ENCODE measurements at places on chromosomes 16 and 17.

GRCh38 chr17:40841246-40841645 lies 18.8 kb upstream of the KRT10 start:
- DNase-seq, result no peak

DNA sequence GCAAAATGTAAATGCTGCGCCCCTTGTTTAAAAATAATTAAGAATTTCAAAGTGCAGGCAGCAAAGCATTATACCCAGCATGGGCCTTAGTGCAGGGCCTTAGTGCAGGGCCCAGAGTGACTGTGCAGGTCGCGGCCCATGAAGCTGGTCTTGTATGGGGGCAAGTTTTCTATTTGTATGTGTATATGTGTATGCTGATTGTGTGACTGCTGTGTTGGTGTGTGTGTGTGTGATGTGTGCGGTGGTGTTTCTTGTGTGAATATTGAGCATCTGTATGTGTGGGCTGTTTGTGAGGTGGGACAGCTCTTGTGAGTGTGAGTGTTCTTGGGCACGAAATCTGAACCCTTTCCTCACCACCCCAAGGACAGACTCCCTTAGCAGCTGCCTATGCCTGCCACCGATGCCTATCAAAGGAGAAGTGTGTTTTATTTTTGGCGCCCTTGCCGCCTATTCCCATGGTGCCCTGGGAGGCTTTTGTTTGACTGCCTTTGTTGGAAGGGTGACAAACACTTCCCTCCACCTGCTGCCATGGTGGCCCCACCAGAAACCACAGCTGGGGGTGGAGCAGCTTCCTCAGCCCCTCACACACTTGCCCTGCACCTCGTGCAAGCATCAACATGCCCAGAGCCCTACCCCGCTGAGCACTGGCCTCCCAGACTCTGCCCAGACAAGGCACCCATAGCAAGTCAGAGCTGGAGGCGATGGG lies 18.0 kb downstream of the CCR7 start:
- DNase-seq, result no peak

- DNase-seq, result no peak
Measured at GRCh38 chr17:66549731-66550207, 247.4 kb downstream of the PRKCA start.

- DNase-seq, result no peak
Measured at GRCh38 chr16:5026664-5027063, 7.1 kb downstream of the NAGPA start.

- no peak for DNase-seq
Measured at GRCh38 chr17:49021095-49021767, 24.0 kb downstream of the IGF2BP1 start.

DNA sequence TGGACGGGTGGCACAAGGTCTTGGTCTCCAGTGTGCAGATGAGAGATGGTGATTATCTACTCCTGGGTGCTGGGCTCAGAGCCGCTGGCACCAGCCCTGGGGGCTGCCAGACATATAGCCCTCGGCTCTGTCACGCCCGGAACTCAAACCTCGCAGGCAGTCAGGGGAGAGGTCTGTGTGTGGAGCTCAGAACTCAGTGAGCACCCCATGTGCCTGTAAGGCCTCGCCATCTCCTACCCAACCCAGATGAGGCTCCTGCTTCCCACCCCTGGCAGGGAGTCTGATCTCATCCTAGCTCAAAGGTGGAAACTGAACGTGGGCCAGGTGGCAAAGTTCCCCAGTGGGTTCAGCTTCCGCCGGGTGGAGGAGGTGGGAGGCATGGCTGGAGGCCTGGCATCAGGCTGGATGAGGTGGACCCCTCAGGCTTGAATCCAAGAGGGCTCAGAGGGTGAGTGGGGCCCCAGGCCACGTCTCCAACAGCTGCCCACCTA lies 22.6 kb upstream of the NPTX1 start:
- DNase-seq, result no peak

GRCh38 chr16:73069581-73070262 lies 21.8 kb upstream of the ZFHX3 start:
- no peak for DNase-seq

- DNase-seq, result no peak
Measured at GRCh38 chr17:78557598-78558039, 19.6 kb downstream of the DNAH17 start.

GRCh38 chr17:59683283-59683682 lies 23.9 kb downstream of the PTRH2 start:
- DNase-seq, result no peak

GRCh38 chr17:78925662-78926555 lies 722 bp upstream of the TIMP2 start:
- DNase-seq, result no peak

- DNase-seq, result no peak
Measured at GRCh38 chr16:58040945-58041627, 15.5 kb downstream of the MMP15 start.

- DNase-seq, result no peak
Measured at GRCh38 chr16:82136956-82137821, 32.8 kb downstream of the MPHOSPH6 start.

- DNase-seq, result no peak
Measured at GRCh38 chr17:77345260-77345910, 204.6 kb downstream of the SEC14L1 start.

- no peak for DNase-seq
Measured at GRCh38 chr17:5500247-5500588, 13.9 kb downstream of the MIS12 start.

GRCh38 chr17:40350689-40351358 lies 13.7 kb downstream of the GJD3 start:
- no peak for DNase-seq

DNA sequence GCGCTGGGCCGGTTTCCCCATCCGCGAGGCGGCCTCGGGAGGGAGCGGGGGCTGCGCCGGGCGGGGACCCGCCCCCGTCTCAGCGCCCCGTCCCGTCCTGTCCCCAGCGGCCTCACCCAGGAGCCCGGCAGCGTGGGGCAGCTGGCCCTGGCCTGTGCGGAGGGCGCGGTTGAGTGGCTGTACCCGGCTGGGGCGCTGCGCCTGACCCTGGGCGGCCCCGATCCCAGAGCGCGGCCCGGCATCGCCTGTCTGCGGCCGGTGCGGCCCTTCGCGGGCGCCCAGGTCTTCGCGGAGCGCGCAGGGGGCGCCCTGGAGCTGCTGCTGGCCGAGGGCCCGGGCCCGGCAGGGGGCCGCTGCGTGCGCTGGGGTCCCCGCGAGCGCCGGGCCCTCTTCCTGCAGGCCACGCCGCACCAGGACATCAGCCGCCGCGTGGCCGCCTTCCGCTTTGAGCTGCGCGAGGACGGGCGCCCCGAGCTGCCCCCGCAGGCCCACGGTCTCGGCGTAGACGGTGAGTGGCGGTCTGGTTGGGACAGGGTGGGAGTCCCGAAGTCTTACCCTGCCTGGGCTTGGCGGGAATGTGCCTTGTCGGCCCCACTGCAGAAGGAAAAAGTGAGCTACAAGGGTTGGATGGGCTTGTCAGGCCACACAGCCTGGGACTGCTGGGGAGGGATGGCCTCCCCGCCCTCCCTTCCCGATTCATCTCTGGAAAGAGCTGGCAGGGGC lies 720 bp downstream of the METRN start:
- DNase-seq, result no peak

DNA sequence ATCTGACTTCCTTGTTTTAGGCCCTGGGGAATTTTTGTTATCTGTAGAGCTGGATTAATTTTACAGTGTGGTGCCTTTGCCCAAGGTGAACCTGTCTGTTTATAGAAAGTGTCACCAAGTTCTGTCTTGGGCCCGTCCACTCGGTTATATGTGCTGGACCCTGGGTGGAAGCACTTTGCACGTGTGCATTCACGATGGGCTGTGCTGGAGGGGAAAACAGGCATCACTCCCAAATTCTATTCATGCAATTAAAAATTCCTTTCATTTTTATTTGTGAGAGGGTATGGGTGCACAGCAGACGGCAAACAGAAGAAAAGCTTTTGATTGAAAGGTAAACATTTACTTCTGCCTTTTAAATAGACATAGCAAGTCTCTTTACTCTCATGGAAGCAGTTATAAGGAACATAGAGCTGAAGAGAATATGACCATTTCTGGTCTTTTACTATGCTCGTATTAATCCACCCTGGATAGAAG lies 101.2 kb downstream of the WWOX start:
- no peak for DNase-seq

- DNase-seq, result no peak
Measured at GRCh38 chr16:89101303-89102040, 7.8 kb downstream of the ACSF3 start.

GRCh38 chr17:79443026-79443425 lies 167.8 kb downstream of the RBFOX3 start:
- no peak for DNase-seq

DNA sequence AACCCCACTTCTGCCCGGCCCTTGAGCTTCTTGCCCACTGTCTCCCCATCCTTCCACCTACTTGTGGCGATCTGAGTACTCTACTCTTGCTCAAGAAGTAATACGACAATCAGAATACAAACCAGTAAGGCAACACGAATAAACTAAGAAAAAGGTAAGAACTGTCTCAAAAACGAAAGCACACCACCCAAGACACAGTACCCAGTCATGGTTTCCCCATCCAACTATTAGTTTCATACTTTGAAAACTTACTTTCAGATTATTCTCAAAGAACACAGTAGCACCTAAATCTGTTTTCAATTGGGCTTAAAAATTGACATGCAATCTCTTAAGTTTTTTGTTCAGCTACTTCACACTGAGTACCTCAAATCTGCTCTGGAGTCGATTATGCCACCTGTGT lies 13.9 kb downstream of the GINS2 start:
- no peak for DNase-seq

DNA sequence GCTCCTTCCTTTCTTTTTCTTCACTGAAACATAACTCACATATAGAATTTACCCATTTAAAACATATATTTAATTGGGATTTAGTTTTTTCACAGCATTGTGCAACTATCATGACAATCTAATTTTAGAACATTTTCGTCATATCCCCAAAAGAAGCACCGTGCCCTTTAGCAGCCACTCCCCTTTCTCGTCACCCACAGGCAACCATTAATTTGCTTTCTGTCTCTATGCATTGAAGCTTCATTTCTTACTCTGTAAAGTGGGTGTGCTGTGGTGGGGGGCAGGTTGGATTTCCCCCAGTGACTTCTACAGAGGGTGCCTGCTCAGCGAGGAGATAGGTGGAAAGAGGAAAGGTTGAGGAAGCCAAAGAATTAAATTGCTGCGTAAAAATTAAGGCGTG lies 35.8 kb downstream of the MRC2 start:
- DNase-seq, result no peak

DNA sequence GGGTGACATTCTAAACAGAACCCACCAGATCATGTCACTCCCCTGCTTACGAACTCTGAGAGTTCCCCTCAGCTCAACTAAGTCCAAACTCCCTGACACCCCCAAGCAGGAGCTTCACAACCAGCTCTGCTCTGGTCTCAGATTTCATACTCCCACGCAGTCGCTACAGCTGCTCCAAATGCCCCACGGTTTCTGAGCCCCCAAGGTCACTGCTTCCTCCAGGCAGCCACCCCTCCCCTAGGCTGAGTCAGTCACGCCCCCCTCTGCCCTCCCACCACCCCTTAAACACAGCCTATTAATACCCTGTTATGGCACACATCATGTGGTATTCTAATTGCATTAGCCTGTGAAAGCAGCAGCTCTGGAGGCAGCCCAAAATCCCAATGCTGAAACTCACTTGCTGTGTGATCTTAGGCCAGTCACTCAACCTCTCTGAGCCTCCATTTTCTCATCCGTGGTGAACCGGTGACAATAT lies 51.5 kb downstream of the GSG1L start:
- no peak for DNase-seq

- DNase-seq, result no peak
Measured at GRCh38 chr17:1043601-1044251, 46.8 kb downstream of the TIMM22 start.

DNA sequence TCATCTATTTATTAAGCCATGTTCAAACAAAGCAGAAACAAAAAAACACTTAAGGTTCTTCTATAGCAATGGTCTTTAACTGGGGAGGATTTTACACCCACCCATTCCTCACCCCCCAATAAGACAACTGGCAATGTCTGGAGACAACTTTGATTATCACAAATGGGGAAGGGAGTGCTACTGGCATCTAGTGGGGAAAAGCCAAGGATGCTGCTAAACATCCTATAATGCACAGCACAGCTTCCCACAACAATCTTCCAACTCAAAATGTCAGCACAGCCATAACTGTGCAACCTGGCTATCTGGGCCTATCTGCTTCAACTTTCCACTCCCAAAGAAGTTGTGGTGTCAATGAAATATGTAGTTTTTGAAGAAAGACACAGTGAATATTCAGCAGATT lies 1044.4 kb downstream of the CDH8 start:
- DNase-seq, result no peak

DNA sequence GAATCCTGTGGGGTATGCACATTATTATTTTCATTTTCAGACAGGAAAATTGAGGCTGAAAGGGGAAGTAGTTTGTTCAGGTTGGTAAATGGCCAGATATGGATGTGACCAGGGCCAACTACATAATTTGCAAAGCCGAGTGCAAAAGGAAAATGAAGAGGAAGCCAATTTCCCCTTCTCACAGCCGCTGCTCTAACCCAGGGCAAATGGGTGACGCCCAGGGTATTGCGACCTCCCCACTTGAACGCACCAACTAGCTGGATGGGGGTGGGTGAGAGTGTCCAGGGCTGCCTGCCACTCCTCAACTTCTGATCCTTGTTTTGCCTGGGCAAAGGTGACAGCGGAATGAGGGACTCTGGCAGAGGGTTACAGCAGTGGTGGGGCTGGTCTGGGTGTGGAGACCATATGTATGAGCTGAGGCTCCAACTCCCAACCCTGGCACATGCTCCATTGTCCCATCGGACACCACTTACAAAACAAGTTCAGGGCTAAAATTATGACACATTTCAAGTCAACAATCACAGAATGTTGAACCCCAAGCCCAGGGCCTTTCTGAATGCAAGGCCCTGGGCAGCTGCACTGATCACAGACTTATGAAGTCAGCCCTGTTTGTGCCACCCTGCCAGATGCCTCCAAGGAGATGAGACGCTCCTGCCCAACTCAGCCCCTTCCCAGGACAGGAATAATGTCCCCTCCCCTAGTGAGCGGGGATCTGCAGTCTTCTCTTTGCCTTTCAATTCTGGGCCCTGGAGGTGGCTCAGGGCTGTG lies 1.7 kb downstream of the ANKRD40CL start:
- DNase-seq, result no peak

DNA sequence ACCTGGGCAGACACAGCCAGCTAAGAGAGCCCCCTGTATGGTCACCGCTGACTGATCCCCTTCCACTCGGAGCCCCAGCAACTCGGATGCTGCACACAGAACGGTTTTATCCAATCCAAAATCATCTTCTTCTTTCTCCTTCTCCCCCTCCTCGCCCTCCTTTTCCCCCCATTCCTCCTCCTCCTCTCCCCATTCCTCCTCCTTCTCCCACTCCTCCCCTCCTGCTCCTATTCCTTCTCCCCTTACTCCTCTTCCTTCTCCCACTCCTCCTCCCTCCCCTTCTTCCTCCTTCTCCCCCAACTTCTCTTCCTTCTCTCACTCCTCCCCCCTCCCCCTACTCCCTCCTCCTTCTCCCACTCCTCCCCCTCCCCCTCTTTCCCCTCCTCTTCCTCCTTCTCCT lies 30.4 kb upstream of the MEAK7 start:
- DNase-seq, result no peak

Measured in T follicular helper cell (primary cell).